ENCODE measurements at places on chromosomes 12 and 14. TPM values are rescaled to one million over a fixed set of nuclear protein-coding genes. Genes with fewer than 3 reads are reported as not detected.

The ADIPOR2 gene
- 32.5 TPM for total RNA-seq

The RD3L gene
- not detected for total RNA-seq

- no peak for DNase-seq
These were observed 114.9 kb downstream of the TMEM121 start for GRCh38 chr14:105641075-105641937.

- DNase-seq, result no peak
These were observed 358.2 kb downstream of the DIO2 start for GRCh38 chr14:79852950-79853744.

- no peak for DNase-seq
These were observed 212.8 kb upstream of the NOVA1 start for GRCh38 chr14:26810631-26811030.
